NCI-H510A (cell line): ENCODE measurements at places on chromosomes 4 and X.

- no peak for DNase-seq
Measured at GRCh38 chrX:94051926-94052325, 377.9 kb downstream of the FAM133A start.

GRCh38 chr4:88585917-88586316 lies 6.4 kb upstream of the HERC3 start:
- no peak for DNase-seq

GRCh38 chr4:67700116-67700737 lies 728 bp downstream of the UBA6 start:
- no peak for DNase-seq

DNA sequence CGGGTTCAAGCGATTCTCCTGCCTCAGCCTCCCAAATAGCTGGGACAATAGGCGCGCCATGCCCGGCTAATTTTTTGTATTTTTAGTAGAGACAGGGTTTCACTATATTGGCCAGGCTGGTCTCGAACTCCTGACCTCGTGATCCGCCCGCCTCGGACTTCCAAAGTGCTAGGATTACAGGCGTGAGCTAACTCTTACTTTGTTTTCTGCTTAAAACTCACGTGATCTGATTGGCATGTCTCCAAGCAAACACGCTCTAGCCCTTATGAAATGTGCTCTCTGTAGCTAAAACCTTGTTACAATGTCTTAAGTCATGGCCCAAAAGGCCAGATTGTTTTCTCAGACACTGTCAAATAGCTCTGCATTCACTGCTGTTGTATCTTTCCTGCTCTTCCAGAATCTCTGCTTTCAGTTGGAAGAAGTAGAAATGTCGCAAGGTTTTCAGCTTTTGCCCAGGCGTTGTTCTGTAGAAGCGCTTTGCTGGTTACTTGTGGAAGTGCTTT lies 39.7 kb upstream of the OGT start:
- DNase-seq = no peak

GRCh38 chr4:84611531-84611930 lies 28.6 kb downstream of the CDS1 start:
- DNase-seq = no peak

- DNase-seq = no peak
Measured at GRCh38 chrX:63718010-63718694, 66.9 kb downstream of the ARHGEF9 start.

DNA sequence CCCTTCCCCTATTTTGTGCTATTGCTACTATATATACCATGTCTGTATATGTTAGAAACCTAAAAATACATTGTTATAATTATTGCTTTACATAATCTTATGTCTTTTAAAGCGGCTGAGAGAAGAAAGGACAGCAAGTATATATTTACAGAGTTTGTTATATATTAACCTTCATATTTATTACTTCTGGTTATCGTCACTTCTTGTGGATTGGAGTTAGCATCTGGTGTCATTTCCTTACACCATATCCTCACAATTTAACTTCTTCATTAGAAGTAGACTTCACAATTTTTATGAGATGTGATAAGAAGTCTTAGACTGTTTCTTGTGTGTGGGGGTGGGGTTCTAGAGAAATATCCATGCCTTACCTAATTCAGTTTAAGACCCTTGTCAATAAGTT lies 123.1 kb downstream of the ATXN3L start:
- no peak for DNase-seq

- no peak for DNase-seq
Measured at GRCh38 chr4:6647582-6648230, 7.2 kb downstream of the MRFAP1 start.

GRCh38 chr4:86185659-86186058 lies 174.2 kb downstream of the MAPK10 start:
- no peak for DNase-seq

DNA sequence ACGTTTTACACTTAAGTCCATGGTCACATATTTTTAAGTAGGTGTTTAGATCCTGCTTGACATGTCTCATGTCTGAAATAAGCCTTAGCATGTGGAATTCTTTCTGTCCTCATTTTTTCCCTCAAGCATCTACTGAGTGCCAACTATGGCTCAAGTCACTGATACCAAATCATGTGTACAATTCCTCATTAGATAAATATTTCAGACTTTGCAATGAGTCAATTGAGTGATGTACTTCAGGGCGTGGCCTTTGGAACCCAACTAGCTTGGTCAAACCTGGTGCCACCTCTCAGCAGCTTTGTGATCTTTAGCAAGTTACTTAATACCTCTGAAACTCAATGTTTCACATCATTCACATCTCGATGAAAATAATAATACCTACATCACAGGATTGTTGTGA lies 12.6 kb upstream of the JADE1 start:
- DNase-seq = no peak

- no peak for DNase-seq
Measured at GRCh38 chrX:9164533-9165426, 130.9 kb upstream of the FAM9B start.

- no peak for DNase-seq
Measured at GRCh38 chrX:148363471-148364235, 136.8 kb upstream of the AFF2 start.

- no peak for DNase-seq
Measured at GRCh38 chr4:30281986-30282385, 438.2 kb upstream of the PCDH7 start.

DNA sequence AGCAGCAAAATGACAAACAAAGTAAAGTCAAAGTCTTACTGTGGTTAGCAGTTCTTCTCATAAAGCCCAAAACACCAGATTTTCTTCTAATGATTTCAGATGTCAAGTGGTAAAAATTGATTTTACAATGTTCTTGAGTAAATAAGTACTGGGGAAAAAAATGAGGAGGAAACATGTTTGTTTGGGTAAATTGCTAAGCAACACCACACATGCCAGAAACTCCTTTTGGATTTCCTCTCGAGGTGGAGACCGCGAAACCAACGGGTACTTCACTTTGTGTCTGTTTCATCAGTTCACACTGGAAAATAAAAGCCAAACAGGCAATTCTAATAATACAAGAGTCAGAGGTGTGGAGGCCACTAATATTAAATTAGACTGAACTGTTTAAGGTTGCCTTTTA lies 4.6 kb upstream of the PKD2 start:
- no peak for DNase-seq

DNA sequence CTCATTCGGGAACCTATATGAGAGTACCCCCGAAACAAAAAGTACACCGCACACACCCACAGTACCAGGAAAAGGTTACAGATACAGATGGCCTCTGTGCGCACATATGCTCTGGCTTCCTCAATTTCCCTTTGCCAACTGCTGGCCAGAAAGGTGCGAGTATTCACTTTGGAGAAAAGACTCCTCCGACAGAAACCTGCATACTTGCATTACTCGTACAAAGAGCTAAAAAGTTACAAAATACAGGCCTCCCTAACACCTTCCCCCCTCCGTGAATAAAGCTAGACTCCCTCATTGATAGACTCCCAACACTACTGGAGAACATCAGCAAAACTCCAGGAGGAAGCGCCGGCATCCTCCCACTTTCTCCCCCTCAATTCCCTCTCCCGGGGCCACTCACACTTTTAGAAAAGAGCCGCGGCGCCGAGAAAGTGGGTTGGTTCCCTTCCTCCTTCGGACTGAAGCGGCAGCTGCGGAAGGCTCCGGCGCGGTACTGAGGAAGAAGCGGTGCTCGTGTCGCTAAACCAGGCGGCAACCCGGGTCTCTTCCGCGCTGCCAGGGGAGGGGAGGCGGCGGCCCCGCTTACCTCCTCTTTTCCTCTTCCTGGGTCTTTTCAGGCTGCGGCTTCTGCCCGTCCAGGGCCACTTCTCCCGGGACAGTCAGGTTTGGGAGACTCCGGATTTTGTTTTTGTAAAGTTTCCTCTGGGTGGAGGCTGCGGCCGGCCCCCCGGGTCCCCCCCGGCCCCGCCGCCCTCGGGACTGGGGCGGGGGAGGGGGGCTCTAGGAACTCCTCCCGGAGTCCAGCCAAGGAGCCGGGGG lies 1.1 kb downstream of the FBXW7 start:
- peak; percentile 6 for DNase-seq

DNA sequence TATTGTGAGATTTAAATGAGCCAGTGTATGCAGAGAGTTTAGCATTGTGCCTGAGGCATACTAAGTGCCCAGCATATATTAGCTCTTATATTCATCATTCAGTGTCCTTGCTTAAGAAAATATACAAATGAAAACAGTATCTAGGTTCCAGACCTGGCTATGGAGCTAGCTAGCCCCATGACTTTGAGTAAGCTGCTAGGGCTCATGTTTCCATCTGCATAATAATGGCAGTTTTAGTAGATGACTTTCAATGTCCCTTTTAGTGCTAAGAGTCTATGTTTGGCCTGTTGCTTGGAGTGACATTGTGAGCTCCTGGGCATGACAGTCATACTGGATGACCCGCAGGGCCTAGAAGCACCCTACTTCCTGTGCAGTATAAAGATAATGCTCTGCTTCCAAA lies 435.3 kb downstream of the ZIC3 start:
- DNase-seq = no peak

DNA sequence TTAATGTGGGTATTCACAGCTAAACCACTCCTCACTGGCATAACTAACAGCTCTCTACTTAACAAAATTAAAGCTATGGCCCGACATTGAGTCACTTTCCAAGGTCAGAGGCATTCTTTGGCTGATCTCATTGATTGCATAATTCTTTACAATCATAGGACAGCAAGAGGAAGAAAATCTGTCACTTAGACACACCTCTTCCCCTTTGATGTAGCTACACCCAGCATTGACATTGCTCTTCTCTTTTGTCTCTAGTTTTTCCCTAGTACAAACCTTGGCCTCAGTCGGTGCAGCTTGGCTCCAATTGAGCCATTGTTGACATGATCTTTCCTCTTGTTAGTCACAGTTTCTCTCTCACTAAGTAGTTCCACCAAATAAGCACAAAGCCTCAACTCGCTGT lies 313.3 kb upstream of the ACTRT1 start:
- DNase-seq = no peak

GRCh38 chrX:74458736-74459135 lies 37.4 kb downstream of the SLC16A2 start:
- no peak for DNase-seq

GRCh38 chr4:184306949-184307348 lies 89.3 kb upstream of the ENPP6 start:
- no peak for DNase-seq

- DNase-seq = no peak
Measured at GRCh38 chrX:48785540-48786214, 713 bp upstream of the GATA1 start.

- DNase-seq = no peak
Measured at GRCh38 chr4:176910646-176911045, 117.9 kb upstream of the VEGFC start.

DNA sequence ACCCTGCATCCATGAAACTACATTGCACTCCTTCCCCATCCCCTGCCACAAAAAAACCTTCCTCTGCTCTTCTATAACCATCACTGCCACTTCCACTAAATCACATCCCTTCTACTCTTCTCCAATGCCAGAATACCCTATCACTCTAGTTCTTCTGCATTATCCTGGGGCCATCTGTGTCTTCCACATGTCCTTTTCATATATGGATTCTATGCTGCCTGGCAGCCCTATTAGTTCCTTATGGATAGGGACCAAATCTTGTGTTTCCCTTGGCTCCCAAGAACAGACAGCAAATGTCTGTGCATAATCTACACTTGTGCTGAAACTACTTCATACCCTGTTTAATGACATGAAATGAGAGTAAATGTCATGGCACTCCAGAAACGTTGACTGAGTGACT lies 68.0 kb downstream of the LHFPL1 start:
- no peak for DNase-seq

- no peak for DNase-seq
Measured at GRCh38 chrX:114075073-114075673, 508.7 kb upstream of the HTR2C start.

DNA sequence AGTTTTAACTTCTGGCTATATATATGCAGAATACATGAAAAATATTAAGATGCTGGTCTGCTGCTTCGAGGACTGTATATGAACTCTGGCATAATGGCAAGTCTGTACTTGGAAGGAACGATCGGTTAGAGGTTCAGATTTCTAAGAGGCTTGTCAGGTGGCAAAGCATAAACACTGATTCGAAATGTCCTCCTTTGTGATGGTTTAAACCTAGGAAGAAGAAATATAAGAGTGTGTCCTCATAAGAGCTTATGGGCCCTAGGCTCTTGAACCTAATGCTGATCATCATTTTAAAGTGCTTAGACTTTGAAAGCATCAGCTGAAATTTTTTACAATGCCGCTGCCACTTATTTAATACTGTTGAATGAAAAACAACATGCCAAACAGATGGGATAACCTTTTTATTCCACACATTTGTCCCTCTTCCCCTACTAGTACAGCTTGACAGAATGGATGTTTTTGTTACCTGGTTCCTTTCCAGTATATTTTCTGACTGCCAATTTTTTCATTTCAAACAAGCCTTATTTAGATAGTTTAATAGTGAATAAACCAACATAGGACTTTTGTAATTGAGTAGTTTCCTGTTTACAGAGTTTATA lies 8.8 kb downstream of the SPRY1 start:
- DNase-seq = no peak

- DNase-seq = no peak
Measured at GRCh38 chr4:102594000-102594399, 92.8 kb downstream of the NFKB1 start.

DNA sequence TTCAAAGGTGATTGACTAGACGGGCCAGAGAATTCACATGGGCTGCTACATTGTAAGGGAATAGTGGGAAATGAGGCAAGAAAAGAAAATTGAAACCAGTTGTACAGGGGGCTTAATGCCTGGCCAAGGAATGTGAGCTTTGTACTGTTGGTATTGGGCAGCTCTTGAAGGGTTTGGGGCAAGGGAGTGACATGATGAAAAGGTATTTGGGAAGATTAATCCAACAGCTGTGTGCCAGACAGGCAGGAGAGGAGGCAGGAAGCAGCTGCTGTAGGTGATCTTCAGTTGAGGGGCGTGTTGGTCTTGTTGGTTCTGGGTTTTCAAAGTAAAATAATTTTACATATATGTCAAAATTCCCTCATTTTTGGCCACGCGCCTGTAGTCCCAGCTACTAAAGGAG lies 384.5 kb upstream of the TENM3 start:
- DNase-seq = no peak

- no peak for DNase-seq
Measured at GRCh38 chr4:150744570-150744969, 162.6 kb downstream of the MAB21L2 start.

DNA sequence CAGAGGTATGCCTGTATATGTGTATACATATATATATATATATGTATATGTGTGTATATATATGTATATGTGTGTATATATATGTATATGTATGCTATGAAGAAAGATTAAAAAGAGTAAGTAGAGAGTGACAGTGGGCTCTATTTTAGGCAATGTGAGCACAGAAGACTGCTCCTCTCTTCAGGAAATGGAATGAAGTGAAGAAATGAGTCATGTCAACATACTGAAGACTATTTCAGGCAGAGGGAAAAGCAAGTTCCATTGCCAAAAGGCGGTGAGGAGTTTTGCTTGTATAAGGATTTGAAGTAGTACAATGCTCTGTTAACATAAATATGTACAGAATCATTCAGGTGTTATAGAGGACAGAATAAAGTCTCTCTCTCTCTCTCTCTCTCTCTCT lies 773.2 kb upstream of the FTHL17 start:
- DNase-seq = no peak
